ENCODE measurements at places on chromosomes 4 and X.

- peak; percentile 35 for DNase-seq
These were observed 75.0 kb downstream of the NBDY start for GRCh38 chrX:56803850-56804681.

GRCh38 chrX:33434256-33435092 is 223.1 kb upstream of the DMD start:
- peak; percentile 39 for DNase-seq

- DNase-seq: no peak
These were observed 270.8 kb upstream of the FGF13 start for GRCh38 chrX:138982365-138982764.

DNA sequence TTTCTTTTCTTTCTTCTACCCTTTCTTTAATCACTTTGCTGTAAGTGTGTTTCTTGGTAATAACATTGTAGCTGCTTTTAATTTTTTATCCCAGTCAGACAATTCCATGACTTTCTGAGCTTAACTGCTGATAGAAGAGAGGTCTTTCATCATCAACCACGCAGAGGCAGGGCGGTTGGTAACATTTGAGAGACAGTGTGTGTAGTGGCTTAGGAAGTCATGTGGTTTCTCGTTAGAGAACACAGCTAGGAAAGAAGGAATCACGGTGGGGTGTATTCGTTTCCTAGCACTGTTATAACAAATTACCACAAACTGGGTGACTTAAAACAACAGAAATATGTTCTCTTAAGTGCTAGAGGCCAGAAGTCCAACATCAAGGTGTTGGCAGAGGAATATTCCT is 11.5 kb downstream of the PRPS2 start:
- no peak for DNase-seq

GRCh38 chrX:139844884-139845283 is 88.0 kb downstream of the ATP11C start:
- no peak for DNase-seq

DNA sequence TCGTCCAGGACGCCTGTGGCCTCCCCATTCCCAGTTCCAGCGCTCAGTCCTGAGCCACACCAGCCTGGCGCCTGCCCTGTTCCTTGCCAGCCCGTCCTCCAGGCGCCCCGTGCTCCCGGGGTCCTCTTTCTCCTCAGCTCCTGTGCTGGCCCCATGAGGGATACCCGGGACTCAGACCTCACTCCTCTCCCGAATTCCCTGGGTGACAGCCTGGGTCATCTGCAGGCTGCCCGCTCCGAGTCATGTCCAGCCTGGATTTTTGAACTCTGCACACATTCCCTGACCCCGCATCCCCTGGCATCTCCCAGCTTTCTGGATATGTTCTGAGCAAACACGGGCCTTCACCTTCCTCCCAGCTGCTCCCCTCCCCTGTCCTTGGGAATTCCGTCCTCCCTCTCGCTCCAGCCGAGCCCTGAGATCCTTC is 14.9 kb upstream of the ADD1 start:
- DNase-seq: no peak

- DNase-seq: no peak
These were observed 37.0 kb upstream of the UGT8 start for GRCh38 chr4:114561590-114561989.

DNA sequence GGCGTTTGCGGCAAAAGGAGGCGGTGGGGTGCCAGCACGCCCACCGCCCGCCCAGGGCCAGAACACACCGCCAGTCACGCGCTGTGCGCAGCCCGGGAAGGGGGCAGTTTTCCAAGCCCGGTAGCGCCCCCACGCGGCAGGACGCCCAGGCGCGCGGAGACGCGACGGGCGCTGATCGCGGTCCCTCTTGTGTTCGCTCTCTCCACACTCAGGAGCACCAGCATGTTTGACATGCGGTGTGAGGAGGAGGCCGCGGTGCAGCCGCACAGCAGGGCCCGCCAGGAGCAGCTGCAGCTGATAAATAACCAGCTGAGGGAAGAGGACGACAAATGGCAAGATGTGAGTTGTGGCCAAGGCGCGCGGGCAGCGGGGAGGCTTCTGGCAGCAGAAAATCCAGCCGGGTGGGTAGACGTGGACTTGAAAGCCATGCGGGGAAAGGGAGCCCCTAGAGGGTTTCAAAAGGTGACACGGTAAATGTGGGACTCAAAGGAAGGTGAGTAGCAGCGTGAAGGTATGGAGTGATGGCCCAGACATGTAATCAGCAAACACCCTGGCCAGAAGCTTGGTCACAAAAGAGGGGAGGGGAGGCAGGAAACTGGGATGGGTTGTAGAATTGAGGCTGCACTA is 104.1 kb downstream of the PHOX2B start:
- DNase-seq: peak; percentile 17

DNA sequence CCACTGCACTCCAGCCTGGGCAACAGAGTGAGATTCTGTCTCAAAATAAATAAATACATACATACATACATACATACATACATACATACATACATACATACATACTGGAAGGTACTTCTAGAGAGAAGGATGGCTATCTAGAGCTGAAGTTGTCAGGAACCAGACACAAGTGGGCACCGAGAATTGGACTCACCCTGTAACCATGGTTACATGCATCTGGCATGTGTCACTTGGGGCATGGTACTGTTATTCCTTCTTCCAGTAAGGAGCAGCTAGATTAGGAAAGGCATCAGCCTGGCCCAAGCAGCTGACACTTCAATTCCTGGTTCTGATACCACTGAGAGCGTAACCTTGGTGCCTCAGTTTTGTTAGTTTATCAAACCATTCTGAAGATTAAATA is 127.1 kb downstream of the SH3KBP1 start:
- DNase-seq: peak; percentile 19

- DNase-seq: peak; percentile 63
These were observed 147.9 kb downstream of the NSUN7 start for GRCh38 chr4:40897557-40898203.

- peak; percentile 28 for DNase-seq
These were observed 81.5 kb downstream of the RCHY1 start for GRCh38 chr4:75432683-75433082.

- no peak for DNase-seq
These were observed 24.8 kb upstream of the CYBB start for GRCh38 chrX:37755025-37755424.

DNA sequence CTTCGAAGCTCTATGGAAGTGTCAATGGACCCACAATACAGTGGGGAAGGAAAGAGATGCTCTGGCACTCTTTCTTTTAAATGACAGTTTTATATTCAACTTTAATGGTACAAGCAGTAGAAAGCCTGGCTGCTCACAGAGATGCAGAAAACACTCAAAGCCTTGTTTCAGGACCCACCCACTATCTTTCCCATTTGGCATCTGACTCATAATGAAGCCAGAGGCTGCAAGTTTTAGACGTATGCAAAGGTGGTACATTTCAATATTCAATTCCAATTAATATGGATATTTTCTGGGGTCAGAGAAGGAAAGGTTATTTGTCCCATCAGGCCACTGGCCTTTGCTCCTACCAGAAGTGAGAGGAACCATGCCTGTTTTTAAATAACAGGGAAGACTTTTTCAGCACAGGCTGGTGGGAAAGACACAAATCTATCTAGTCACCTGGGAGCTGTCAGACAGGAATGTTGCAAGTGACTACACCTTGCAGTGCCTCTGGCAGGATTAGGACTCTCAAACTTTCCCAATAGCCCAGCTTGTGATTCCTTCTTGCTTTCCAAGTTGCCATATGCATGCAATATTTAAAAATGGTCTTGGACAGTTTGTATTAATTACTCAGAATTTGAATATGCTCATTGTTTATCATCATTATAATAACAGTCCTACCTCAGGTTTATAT is 70.0 kb upstream of the RAB40AL start:
- no peak for DNase-seq

DNA sequence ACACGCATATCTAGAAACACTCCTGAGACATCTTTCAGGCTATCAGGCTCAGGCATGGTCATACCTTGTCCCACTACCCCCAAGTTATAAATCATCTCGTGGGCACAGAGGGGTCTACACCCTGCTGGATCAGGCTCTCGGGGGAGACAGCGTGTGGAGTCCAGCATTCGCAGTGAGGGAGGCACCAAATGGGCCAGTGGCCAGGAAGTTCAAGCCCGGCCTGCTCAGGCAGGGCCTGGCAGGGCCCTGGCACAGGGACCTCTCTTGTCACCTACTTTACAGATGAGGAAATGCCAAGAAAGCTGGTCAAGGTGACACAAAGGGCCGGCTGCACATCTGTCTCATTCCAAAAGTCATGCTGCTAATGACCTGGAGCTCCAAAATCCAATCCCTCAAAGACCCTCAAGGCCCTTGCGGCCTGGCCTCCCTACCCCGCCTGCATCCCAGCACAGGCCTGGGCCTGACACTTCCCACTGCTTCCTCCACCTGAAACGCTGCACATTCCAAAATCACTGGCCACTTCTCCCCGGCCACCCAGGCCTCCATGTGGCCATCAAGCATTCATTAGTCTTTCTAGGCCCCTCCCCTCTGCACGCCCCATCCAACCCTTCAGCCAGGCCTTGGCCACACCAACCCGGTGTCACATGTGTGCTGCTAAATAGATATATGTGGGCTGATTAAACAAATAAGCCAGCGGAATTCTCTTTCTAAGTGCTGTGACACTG is 35.6 kb downstream of the ACOX3 start:
- no peak for DNase-seq

GRCh38 chrX:21645431-21645830 is 12.7 kb downstream of the KLHL34 start:
- no peak for DNase-seq

DNA sequence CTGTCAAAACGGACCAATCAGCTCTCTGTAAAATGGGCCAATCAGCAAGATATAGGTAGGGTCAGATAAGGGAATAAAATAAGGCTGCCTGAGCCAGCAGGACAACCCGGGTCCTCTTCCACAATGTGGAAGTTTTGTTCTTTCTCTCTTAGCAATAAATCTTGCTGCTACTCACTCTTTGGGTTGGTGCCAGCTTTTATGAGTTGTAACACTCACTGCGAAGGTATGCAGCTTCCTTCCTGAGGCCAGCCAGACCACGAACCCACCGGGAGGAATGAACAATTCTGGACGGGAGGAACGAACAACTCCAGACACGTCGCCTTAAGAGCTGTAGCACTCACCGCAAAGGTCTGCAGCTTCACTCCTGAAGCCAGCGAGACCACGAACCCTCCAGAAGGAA is 287.8 kb downstream of the RAPGEF2 start:
- DNase-seq: peak; percentile 96

DNA sequence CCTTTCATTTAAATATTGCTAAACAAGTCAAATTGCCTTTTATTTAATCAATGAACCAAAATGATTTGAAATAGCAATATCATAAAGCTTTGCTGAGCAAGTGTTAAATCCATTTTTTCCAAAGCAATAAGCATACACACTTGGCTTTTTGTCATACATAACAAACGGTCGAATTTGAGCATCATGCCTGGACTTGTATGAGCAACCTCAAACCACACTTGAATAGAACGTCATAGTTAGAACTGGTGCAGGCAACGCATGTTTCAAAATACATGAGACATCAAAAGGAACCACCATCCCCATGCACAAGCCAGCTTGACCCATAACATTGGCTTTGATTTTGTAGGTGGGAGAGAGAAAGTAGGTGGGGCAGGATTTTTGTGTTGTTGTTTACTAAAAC is 812.3 kb upstream of the FRG1 start:
- DNase-seq: no peak

GRCh38 chr4:184805462-184806228 is 20.1 kb downstream of the ACSL1 start:
- peak; percentile 53 for DNase-seq
